ENCODE measurements at places on chromosomes 6 and 20. TPM values are rescaled to one million over a fixed set of nuclear protein-coding genes. Genes with fewer than 3 reads are reported as not detected.

Gene HSPA12B
- 8.4 TPM for total RNA-seq

Gene NR2E1
- not detected for total RNA-seq

Gene OR2H2
- total RNA-seq, result not detected

Gene KLC4
- 30.8 TPM for total RNA-seq

DNA sequence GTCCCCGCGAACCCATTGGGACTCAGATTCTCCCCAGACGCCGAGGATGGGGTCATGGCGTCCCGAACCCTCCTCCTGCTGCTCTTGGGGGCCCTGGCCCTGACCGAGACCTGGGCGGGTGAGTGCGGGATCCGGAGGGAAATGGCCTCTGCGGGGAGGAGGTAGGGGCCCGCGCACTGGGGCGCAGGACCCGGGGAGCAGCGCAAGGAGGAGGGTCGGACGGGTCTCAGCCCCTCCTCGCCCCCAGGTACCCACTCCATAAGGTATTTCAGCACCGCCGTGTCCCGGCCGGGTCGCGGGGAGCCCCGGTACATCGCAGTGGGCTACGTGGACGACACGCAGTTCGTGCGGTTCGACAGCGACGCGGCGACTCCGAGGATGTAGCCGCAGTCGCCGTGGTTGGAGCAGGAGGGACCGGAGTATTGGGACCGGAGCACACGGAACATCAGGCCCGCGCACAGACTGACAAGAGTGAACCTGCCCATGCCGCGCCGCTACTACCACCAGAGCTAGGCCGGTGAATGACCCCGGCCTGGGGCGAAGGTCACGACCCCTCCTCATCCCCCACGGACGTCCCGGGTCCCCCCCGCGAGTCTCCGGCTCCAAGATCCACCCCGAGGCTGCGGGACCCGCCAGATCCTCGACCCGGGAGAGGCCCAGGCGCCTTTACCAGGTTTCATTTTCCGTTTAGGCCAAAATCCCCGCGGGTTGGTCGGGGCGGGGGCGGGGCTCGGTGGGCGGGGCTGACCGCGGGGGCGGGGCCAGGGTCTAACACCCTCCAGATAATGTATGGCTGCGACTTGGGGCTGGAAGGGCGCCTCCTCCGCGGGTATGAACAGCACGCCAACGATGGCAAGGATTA lies 15.7 kb upstream of the HLA-A start:
- peaks cover 4% of the 10 kb centered on the region for H3K4me1 ChIP-seq
- peak overlapping the region; percentile 59 for H3K4me3 ChIP-seq
- DNase-seq, result peak; percentile 44
- H3K27ac ChIP-seq, result peak overlapping the region; percentile 74
- H3K36me3 ChIP-seq, result no peaks in the 10 kb centered on the region
- H3K27me3 ChIP-seq, result no peaks in the 10 kb centered on the region

DNA sequence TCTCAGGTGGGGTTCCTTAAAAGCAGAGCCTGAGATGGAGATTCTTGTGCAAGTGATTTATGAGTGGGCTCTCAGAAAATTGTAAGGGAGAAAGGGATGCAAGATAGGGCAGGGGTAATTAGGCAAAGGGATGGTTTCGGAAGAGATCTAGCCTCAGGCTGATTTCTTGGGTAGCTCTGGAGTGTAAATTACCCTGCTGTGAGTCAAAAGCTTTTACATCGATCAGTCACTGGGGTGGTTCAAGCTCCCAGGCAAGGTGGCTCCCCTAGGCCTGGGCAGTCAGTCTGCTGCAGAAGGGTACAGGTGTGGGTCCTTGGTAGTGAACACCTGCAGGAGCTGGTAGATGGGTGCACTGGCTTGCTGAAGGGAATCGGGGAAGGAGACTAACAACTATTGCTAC lies 11.1 kb upstream of the PM20D2 start:
- no peaks in the 10 kb centered on the region for H3K4me1 ChIP-seq
- H3K36me3 ChIP-seq, result no peaks in the 10 kb centered on the region
- no peak overlapping the region for H3K4me3 ChIP-seq
- H3K27me3 ChIP-seq, result no peaks in the 10 kb centered on the region
- DNase-seq, result no peak

GRCh38 chr6:73713426-73714147 lies 17.6 kb downstream of the CD109 start:
- no peak for DNase-seq
- no peaks in the 10 kb centered on the region for H3K36me3 ChIP-seq
- H3K4me3 ChIP-seq, result no peak overlapping the region

GRCh38 chr20:4811661-4812181 lies 90.0 kb downstream of the PRND start:
- peaks cover 16% of the 10 kb centered on the region for H3K4me1 ChIP-seq
- DNase-seq, result peak; percentile 32
- H3K27ac ChIP-seq, result no peak overlapping the region
- no peaks in the 10 kb centered on the region for H3K36me3 ChIP-seq
- H3K27me3 ChIP-seq, result no peaks in the 10 kb centered on the region
- H3K4me3 ChIP-seq, result no peak overlapping the region

Data from thyroid gland (tissue), 4 donors.